ENCODE measurements at places on chromosomes 4 and X.

GRCh38 chr4:71138007-71138615 lies 144.7 kb downstream of the DCK start:
- no peak for DNase-seq

DNA sequence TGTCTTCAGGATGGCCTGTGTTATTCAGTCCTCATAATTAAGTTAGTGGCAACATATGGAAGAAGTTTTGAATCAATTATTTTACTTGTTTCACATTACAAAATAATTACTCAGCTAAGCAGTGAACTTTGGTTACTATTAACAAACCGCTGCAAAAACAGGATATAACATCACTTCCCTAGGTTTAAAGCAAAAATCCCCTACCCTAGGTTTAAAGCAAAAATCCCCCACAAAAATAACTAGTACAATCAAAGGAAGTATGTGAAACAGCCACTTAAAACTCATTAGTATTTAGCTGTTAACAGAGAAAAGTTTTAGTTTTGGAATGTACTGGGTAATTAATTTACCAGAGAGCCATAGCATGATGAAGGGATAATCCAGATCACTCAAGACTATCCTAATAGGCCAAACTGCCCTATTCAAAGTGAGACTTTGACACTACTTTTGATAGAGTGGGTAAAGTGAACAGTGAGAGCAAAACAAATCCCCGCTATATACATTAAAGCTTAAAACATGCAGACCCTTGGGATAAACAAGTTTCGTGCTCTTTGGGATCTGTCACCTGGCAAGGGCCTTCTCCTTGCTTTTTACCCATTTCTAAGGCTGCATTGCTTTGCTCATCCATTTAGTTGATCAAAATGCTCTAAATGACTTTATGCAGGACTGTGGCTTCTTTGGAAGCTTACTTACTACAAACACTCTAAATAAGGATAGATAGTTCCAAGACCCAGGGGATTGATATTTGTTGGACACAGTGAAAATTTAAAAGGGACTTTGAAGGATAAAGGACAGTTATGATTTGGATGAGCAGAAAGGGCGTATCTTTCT lies 36.4 kb upstream of the GPR174 start:
- no peak for DNase-seq

GRCh38 chrX:110046001-110046400 lies 43.1 kb downstream of the TMEM164 start:
- DNase-seq = no peak

DNA sequence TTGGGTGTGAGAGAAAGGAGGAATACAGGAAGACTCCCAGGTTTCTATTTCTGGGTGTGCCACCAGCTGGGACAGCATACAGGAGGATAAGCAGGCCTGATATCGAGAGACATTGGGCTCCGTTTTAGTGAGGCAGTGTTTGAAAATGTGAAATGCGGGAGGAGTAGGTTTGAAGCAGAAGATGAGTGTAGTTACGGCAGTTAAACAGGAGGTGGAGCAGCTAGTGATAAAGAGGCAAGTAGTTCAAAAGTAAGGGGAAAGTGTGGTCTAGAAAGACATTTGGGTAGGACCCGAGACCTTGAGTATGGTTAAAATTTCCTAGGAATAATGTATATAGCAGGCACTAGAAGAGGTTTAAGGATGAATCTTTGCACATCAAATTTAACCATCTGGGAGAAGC lies 42.4 kb downstream of the DCUN1D4 start:
- no peak for DNase-seq

DNA sequence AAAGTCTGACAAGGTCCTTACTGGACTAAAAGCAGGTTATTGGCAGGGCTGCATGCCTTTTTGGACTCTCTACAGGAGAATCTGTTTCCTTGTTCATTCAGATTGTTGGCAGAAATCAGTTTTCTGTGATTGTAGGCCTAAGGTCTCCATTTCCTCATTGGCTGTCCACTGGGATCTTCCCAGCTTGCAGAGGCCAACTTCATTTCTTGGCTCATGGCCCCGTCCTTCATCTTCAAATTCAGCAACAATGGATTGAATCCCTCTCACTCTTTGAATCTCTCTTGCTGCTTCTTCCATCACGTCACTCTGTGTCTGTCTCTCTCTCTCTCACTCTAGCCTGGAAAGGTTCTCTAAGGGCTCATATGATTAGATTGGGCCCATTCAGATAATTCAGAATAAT lies 14.9 kb upstream of the GLUD2 start:
- DNase-seq = no peak
